Upper lobe of left lung (tissue), 6 donors: ENCODE measurements at places on chromosomes 6 and 20. TPM values are rescaled to one million over a fixed set of nuclear protein-coding genes. Genes with fewer than 3 reads are reported as not detected.
A peak's percentile ranks its signal among the peaks of the same experiment; 100 is the strongest.

The HECA gene
- total RNA-seq = 57.6 TPM

The R3HDML gene
- total RNA-seq = not detected

The SLC32A1 gene
- not detected for total RNA-seq

The HSPA1L gene
- total RNA-seq = 3.1 TPM

The SEMG1 gene
- total RNA-seq = not detected

DNA sequence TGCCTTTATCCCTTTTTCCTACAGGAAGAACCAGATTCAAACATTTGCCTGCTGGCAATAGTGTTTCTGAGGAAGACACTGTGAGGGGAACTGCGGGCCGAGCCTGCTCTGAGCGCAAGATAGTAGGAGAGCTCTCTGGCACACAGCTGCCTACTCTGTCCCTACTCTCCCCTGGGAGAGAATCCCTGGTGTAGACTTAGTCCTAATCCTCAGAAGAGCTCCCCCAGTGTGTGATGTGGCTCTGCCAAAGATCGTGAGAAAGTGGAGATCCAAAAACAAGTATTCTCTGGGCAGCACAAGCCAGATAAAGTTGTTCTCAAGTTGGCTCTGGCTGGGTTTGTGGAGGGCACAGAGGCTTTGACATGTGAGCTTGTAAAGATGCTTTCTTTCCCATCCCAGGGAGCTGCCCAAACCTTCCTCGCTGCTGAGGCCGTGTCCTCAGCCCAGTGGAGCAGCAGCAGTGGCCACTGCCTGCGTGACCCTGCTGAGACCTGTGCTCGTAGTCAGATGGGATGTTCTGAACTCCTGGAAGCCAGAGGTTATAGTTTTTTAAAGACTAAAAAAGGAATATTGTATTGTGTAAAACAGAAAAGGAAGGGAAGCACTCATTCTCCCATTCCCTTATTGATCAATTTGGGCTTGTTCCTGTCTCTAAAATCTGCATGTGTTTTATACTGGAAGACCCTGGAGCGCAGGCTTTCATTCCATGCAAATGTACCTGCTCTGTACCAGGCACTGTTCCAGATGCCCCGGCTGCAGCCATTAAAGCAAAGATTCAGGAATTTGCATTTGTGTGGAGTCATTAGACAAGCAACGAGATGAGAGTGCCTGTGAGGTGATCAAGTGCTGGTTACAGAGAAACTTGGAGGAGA, 30.7 kb downstream of the PNLDC1 start:
- H3K4me3 ChIP-seq = no peak overlapping the region
- no peaks in the 10 kb centered on the region for H3K4me1 ChIP-seq
- no peak overlapping the region for H3K27ac ChIP-seq
- H3K36me3 ChIP-seq = no peaks in the 10 kb centered on the region

GRCh38 chr6:16157492-16157891, 28.6 kb downstream of the MYLIP start:
- no peak overlapping the region for H3K4me3 ChIP-seq
- no peaks in the 10 kb centered on the region for H3K4me1 ChIP-seq
- no peak for DNase-seq
- no peaks in the 10 kb centered on the region for H3K27me3 ChIP-seq

DNA sequence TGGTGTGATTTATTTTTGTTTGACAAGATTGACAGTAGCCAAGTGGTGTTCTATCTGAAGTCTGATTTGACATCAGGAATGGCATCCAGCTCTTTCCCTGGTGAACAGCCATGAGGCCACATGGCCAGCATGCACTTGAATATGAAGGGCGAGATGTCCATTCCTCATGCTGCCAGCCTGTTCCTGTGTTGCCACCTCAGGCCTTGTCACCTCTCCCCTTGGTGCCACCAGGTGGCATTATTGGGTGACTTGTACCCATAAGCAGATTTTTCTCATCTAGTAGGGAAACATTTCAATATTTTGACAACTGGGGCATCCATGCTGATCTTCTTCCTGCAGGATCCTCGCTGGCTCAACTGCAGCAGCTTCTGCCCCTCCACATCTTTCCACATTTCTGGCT, 199.1 kb downstream of the ERMARD start:
- H3K36me3 ChIP-seq = no peaks in the 10 kb centered on the region
- H3K27ac ChIP-seq = no peak overlapping the region
- no peak for DNase-seq
- H3K4me1 ChIP-seq = no peaks in the 10 kb centered on the region
- no peak overlapping the region for H3K4me3 ChIP-seq

- peaks cover 52% of the 10 kb centered on the region for H3K36me3 ChIP-seq
- H3K27me3 ChIP-seq = no peaks in the 10 kb centered on the region
- peaks cover 34% of the 10 kb centered on the region for H3K4me1 ChIP-seq
- no peak for DNase-seq
- peak overlapping the region; percentile 74 for H3K27ac ChIP-seq
Measured at GRCh38 chr6:137882225-137882961, 15.3 kb downstream of the TNFAIP3 start.

DNA sequence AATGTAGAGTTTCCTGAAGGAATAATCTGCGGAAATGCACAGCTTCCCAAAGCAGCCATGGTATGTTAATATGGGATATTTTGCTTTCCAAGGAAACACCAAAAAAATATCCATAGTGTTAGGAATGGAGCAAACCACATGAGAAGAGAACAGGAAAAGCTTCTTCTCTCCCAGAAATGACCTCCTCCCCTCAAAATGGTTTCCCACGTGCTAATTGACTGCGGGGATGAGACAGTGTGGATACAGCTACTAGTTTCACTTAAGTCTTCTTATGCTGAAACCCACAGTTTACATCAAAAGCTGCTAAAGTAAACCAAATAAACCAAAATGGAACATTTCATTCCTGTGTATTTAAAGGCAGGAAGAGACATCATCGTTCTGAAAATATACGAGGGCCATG, 69.4 kb downstream of the FYN start:
- H3K4me3 ChIP-seq = no peak overlapping the region
- peak overlapping the region; percentile 75 for H3K27ac ChIP-seq
- peaks cover 32% of the 10 kb centered on the region for H3K4me1 ChIP-seq

GRCh38 chr6:155635416-155635815, 179.8 kb upstream of the NOX3 start:
- DNase-seq = no peak
- H3K27me3 ChIP-seq = no peaks in the 10 kb centered on the region
- no peaks in the 10 kb centered on the region for H3K36me3 ChIP-seq
- H3K4me3 ChIP-seq = no peak overlapping the region
- no peak overlapping the region for H3K27ac ChIP-seq

DNA sequence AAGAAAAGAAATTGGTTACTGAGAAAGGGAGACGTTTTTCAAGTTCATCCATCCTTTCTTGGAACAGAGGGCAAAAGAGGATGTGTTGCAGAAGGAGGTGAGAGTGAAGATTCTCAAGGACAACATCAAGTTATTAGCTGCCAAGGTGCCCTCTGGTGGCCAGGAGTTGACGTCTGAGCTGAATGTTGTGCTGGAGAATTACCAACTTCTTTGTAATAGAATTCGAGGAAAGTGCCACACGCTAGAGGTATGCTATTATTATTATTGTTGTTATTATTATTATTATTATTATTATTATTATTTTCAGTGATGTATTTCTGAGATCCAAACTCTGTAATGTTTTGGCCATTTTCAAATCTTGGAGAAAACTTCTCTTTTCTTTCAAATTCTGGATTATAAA, 197.0 kb downstream of the UTRN start:
- H3K27me3 ChIP-seq = no peaks in the 10 kb centered on the region
- peaks cover 6% of the 10 kb centered on the region for H3K4me1 ChIP-seq
- peaks cover 51% of the 10 kb centered on the region for H3K36me3 ChIP-seq
- no peak overlapping the region for H3K27ac ChIP-seq
- H3K4me3 ChIP-seq = no peak overlapping the region
- DNase-seq = no peak

DNA sequence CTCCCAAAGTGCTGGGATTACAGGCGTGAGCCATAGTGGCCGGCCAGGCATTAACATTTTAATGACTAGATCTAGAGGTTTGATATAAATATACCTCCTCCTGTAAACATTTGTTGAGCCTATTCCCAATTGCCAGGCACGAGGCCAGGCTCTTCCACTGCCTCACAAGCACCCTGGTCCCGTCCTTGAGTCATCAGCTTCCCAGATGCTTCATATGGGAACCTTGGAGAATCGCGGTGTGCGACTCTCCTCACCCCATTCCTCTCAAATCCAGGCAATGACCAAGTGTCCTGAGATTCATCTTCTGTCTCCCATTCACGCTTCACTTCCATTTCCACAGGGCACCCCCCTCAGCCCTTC, 35.9 kb upstream of the PIM1 start:
- H3K36me3 ChIP-seq = no peaks in the 10 kb centered on the region
- H3K27me3 ChIP-seq = no peaks in the 10 kb centered on the region
- H3K4me3 ChIP-seq = no peak overlapping the region
- peak overlapping the region; percentile 66 for H3K27ac ChIP-seq
- H3K4me1 ChIP-seq = peaks cover 59% of the 10 kb centered on the region
- DNase-seq = no peak

DNA sequence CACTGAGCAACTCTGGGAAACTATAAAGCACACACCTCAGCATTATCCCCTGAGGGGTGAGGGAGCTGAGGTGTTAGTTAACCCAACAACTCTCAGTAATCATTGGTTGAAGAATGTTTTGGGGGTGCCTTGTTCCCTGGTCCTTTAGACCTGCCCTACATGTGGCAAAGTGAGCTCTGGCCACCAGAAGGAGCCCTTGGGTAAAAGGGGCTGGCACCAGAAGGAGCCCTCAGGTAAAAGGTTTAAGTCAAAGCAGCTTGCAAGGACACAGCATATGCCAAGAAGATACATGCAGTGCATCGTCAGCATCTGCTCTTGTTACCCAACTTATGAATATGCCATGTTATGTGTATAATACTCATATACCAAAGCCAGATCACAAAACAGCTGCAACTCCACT, 1081.7 kb downstream of the KIF16B start:
- no peak overlapping the region for H3K27ac ChIP-seq
- no peak for DNase-seq
- no peaks in the 10 kb centered on the region for H3K27me3 ChIP-seq
- H3K36me3 ChIP-seq = no peaks in the 10 kb centered on the region
- H3K4me3 ChIP-seq = no peak overlapping the region
- H3K4me1 ChIP-seq = no peaks in the 10 kb centered on the region
